Fibroblast of skin of right biceps (primary cell): ENCODE measurements at places on chromosomes 4 and X.
A peak's percentile ranks its signal among the peaks of the same experiment; 100 is the strongest.

GRCh38 chr4:123284168-123284567 is 112.4 kb upstream of the SPRY1 start:
- peak; percentile 91 for DNase-seq

DNA sequence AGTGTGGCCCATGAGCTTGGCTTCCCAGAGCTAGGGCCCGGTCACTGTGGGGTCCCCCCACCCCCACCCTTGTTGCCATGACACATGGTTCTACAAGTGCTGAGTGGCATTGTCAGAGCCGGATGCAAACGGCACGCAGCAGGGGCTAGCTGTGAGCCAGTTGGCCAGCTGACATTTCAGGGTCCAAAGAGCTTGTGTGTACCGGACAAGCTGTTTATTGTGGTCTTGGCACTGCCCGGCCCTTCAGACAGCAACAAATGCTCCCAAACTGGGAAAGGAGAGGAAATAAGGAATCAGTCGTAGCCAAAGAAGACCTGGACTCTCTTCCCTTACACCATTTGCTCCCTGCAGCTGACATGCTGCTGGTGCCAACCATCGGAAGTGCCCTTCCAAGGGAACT is 36.8 kb downstream of the TSC22D3 start:
- DNase-seq = no peak

GRCh38 chrX:11451151-11451550 is 157.9 kb downstream of the AMELX start:
- no peak for DNase-seq

DNA sequence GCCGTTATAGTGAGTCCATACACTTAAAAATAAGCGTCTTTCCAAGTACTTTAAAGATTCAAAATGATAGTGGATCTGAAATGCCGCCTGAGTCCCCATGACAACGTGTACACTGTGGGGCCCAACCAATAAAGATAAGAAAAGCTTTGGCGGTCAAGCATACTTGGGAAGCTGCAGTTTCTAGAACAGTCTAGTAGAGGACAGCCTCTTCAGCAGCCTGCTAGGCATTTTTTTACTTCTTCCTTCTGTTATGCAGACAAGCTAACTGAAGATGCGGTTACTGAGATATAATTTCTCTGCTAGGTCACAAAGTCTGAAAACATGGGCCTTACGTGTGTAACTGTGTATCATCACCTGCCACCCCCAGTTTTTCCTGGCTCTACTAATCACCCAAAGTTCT is 402 bp upstream of the UPRT start:
- peak; percentile 3 for DNase-seq

- DNase-seq = no peak
Measured at GRCh38 chr4:17322514-17322913, 189.4 kb downstream of the QDPR start.

GRCh38 chrX:10168226-10168625 is 11.5 kb downstream of the CLCN4 start:
- no peak for DNase-seq

DNA sequence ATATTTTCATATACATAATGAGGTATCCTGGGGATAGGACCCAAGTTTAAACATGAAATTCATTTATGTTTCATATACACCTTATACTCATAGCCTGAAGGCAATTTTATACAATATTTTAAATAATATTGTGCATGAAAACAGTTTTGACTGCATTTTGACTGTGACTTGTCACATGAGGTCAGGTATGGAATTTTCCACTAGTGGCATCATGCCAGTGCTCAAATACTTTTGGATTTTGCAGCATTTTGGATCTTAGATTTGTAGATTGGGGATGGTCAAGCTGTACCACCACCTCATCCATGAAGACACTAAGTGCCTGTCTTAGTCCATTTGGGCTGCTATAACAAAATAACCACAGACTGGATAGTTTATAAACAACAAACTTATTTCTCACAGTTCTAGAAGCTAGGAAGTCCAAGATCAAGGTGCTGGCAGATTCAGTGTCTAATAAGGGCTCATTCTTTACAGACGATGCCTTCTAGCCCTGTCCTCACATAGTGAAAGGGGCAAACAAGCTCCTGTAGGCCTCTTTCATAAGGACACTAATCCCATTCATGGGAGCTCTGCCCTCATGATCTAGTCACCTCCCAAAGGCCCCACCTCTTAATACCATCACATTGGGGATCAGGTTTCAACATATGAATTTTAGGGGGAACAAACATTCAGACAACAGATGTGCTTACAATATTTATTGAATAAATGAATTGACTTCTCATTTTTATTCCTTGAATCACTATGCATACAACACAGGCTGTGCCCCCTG is 9.4 kb downstream of the NUDT6 start:
- DNase-seq = no peak

GRCh38 chr4:93144644-93145043 is 683.9 kb upstream of the ATOH1 start:
- DNase-seq = no peak

DNA sequence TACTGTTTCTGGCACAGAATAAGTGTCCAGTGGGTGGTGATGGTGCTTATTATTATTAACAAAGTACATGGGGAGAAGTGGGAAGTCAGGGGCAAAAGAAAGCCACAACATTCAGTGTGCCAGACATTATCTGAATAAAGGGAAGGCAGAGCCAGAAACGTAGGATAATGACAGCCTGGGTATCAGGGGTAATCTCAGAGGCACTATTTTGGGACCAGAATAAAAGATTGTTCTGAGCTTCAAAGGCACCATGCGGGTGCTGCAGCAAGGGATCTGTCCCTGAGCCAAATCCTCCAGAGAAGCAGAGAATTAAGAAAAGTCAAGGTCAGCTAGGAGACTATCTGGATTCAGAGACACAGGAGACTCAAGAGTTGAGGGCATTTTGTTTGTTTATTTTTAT is 328.8 kb upstream of the GATB start:
- DNase-seq = no peak

DNA sequence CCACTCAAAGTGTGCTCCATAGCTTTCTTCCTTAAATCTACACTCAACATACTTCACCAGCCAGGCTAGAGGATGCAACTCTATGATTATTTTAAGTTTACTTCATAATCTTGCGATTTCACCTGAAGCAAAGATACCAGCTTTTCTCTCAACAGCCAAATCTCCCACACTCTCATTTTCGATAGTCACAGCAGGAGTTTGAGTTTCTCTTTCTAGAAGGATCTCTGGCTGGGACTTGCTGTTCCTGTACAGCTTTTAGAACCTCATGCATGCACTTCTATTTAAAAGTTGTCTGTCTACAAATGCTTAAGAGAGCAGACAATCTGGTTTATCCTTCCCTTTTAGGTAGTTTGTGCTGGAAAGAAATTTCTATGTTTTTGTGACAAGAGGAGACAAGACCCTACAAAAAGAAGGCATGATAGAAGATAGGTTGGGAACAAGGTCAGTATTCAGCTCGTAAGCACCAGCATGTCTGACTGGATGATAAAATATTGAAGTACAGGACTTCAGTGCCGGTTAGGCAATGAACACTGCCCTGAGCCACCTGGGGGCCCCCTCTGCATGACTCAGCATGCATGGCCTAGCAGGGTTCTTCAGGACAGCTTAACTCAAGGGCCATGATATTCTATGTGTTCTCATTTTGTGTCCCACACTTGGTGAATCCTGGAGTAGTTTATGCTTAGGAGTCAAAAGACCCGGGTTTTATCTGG is 65.6 kb downstream of the ATXN3L start:
- peak; percentile 55 for DNase-seq

- peak; percentile 17 for DNase-seq
Measured at GRCh38 chr4:20106921-20107320, 144.8 kb upstream of the SLIT2 start.

- no peak for DNase-seq
Measured at GRCh38 chr4:6221301-6221850, 21.0 kb upstream of the JAKMIP1 start.

DNA sequence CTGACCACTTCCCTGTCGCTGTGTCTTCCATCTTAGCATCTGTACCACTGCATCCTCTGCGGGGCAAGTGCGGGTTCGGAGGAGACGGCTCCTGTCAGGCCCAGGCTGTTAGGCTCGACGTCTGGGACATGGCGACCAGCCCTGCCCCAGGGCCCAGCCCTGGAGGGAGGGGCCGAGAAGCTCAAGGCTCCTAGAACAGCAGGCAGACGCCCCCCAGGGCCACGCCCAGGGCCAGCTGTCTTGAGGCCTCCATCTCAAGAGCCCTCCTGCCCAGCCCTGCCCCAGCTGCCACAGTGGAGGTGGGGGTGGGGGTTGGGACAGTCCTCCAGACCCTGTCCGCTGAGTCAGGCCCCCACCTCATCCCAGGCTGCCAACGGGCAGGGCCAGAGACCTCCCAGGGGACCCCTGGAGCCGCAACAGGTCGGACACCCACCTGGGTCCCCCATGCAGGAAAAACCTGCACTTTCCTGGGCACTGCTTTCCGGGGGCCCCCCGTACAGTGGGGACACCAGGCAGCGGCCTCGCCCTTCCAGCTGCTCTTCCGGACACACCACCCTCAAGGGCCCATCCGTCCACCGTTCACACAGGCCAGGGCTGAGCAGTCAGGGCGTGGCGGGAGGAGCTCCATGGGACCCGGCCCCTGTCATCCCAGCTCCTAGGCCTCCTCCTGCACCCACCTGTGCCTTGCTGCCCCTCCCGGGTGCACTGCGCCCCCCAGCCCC is 83.1 kb downstream of the FAM53A start:
- no peak for DNase-seq

- DNase-seq = no peak
Measured at GRCh38 chr4:33064238-33064637, 2344.1 kb downstream of the PCDH7 start.

GRCh38 chrX:15073313-15073712 is 196.6 kb downstream of the ASB9 start:
- no peak for DNase-seq

GRCh38 chr4:115101675-115102074 is 11.7 kb downstream of the NDST4 start:
- no peak for DNase-seq

DNA sequence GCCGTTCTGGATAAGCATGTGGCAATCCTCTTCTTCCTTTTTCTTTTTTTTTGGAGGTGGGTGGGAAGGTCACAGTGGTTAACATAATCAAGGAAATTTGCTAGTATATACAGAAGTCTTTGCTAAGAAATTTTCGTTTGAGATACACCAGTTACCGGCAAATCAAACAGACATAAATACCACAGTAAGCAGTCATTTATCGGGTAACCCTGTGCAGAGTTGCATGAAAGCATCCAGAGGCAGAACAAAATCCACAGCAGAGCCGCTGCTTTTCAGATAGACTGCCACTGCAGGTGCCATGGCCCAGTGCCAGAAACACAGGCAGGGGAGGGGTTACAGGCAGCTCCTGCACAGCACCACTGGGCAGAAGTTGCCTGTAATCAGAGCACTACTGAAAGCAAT is 179.1 kb upstream of the MAB21L2 start:
- DNase-seq = no peak

DNA sequence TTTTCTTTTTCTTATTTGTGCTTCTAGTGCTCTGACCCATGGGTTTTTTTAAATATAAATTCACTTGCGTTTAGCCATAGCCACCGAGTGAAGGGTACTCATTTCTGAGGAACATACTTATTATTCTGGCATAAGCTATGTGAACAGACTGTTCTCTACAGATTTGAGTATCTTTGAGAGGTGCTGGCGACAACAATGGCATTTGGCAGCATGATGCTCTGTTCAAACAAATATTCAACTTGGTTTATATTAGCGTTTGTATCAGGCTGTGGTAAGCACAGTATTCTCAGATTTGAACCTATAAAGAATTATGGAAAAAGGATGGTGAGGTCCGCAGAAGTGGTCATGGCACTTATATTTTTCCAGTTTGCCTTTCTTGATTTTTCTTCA is 108.7 kb upstream of the LIMCH1 start:
- no peak for DNase-seq

- DNase-seq = no peak
Measured at GRCh38 chr4:83361416-83362103, 26.9 kb upstream of the HPSE start.
